Stimulated activated memory B cell treated with anti-CD40 and anti-IgM and Interleukin-4, amounts not matched to agents 10 μg/mL and 1 μg/mL and 100 μg/mL, for 72 hours (primary cell): ENCODE measurements at places on chromosomes 3 and 15.

DNA sequence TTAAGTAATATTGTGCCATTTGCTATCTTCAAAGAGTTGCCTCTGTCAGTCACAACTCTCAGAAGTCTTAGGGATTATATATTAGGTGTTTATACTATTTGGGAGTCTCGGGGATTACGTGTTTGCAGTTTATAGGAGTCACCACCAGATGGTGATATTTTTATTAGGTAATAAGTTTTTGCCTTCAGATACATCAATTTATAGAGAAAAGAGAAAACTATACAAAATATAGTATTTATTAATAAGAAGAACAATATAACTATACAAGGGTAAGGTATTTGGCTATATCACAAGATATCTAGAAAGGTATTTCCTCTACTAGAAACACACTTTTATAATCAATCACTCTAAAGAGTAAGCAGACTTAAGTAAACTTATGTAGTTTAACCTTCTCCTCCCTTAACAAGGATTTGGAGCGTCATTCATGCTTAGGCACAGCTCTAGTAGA is 10.7 kb upstream of the DHX36 start:
- no peaks in the 10 kb centered on the region for H3K36me3 ChIP-seq
- H3K27me3 ChIP-seq: peaks cover 9% of the 10 kb centered on the region
- ATAC-seq: no peak
- H3K4me1 ChIP-seq: no peaks in the 10 kb centered on the region
- H3K4me3 ChIP-seq: no peak overlapping the region

DNA sequence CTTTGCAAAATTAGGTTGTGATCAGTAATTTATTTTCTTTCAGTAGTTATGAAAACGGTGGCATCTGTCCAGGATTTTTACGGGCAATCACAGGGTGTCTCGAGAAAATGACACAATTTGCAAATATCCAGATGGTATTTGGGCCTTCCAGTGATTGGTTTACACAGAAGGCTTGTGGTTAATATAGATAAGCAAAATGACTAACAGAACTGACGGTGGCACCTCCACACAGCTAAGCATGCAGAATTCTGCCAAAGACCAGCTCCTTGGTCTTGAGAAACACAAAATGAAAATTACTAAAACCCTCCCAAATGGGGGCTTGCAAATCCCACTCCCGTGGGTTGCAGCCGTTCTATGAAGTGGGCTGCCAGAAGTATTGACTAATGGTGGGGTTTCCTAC is 5.5 kb downstream of the ARHGEF3 start:
- H3K4me3 ChIP-seq: no peak overlapping the region
- peak overlapping the region; percentile 8 for H3K27ac ChIP-seq
- H3K27me3 ChIP-seq: no peaks in the 10 kb centered on the region
- H3K36me3 ChIP-seq: peaks cover 6% of the 10 kb centered on the region
- H3K4me1 ChIP-seq: peaks cover 34% of the 10 kb centered on the region

- H3K4me3 ChIP-seq: no peak overlapping the region
- H3K27me3 ChIP-seq: no peaks in the 10 kb centered on the region
- ATAC-seq: no peak
Measured at GRCh38 chr3:110378481-110378880, 693.1 kb upstream of the NECTIN3 start.

DNA sequence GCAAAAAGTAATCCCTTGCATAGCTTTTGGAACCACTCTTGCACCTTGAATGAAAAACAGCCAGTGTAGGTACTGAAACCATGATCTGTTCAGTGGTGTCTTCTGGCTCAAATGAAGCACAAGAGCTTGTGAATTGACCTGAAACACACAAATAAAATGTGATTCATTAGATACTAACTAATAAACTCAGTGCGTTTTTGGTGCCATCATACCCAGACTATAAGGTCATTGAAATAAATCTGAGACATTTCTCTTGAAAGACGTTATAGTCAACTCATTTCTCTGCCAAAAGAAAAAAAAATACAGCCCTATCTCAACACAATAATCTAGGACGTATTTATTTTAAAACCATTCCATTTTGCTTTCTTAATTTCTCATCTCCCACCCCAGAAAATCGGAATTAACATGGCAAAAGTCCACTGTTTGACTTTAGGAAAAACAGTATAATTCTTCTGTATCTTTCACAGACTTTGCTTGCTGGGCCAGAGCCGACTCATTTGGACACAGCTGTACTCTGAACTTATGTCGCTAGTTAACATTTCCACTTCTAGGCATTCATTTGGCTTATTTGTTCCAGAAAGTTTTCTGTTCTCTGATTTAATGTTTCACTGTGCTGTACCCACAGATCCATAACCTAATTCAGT is 284.9 kb upstream of the TBL1XR1 start:
- H3K36me3 ChIP-seq: no peaks in the 10 kb centered on the region
- ATAC-seq: no peak

DNA sequence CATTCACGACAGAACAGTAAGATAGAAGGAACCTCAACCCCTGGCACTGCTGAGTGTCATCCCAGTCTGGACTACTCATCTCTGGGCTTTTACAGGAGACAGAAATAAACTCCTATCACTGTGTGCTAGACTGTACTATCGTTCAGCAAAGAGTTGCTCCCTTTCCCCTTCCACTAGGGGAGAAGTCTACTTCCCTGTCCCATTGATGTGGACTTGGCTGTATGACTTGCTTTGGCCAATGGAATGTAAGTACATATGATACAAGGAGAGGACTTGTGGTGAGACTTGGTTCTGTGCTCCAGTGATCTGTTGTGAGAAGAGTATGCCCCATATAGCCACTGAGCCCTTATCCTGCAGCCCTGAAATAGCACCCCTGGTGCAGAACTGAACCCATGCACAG is 5.3 kb upstream of the KIF7 start:
- H3K36me3 ChIP-seq: no peaks in the 10 kb centered on the region
- peaks cover 74% of the 10 kb centered on the region for H3K27me3 ChIP-seq
- H3K4me3 ChIP-seq: no peak overlapping the region
- peaks cover 4% of the 10 kb centered on the region for H3K4me1 ChIP-seq
- peak; percentile 43 for ATAC-seq

DNA sequence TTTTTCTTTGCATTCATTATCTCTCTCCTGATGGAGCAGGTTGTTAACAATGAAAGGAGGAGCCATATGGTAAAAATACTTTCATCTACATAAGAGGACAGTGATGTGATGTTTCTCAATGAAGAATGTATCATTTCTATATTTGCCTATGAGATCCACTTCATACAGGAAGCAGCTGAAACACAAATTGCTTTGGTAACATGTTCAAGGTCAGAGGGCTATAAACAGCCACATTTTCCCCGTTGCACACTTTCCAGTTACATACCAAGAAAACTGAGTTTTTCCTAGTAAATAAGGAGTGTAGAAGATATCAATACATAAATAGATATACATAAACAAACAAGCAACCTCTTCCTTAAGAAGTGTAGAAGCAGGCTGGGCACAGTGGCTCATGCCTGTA is 32.6 kb upstream of the GYG1 start:
- no peaks in the 10 kb centered on the region for H3K4me1 ChIP-seq
- H3K4me3 ChIP-seq: no peak overlapping the region
- H3K27me3 ChIP-seq: peaks cover 32% of the 10 kb centered on the region
- H3K36me3 ChIP-seq: no peaks in the 10 kb centered on the region
- H3K27ac ChIP-seq: no peak overlapping the region
- no peak for ATAC-seq

DNA sequence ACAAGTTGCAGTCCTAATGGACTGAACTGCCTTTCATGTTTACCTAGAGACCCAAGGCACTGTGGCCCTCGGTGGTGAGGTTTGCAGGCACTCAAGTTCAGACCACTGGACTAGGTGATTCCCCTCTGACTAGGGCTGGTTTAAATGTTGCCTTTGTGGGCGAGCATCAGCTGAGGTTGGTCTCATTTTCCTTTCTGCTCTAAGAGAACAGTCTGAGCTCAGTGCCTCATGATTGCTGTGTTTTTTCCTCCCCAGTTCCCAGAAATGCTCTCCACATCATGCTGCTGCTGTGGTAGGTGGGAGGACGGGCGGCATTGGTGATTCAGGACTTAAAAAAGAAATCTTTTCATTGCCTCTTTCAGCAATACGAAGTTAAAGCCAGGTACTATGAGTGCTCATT is 237.2 kb downstream of the MBNL1 start:
- peak; percentile 95 for ATAC-seq
- H3K27me3 ChIP-seq: no peaks in the 10 kb centered on the region
- H3K36me3 ChIP-seq: peaks cover 31% of the 10 kb centered on the region
- peaks cover 47% of the 10 kb centered on the region for H3K4me1 ChIP-seq

DNA sequence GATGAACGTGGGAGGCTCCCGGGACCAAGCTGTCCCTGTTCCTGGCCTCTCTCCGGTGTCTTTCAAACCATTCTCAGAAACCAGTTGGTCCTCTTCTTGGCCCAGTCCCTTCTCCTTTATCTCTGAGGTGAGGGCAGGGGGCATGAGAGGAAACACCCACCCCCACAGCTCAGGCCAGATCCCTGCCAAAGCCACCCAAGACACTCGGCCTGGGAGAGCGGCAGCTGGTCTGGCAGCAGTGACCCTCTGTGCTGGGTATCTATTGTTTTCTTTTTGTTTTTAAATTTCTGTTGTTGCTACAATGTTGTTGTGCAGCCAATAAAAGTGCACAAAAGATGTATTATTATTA is 27.3 kb downstream of the ACSBG1 start:
- no peak overlapping the region for H3K4me3 ChIP-seq
- H3K36me3 ChIP-seq: no peaks in the 10 kb centered on the region
- H3K27ac ChIP-seq: no peak overlapping the region
- H3K4me1 ChIP-seq: no peaks in the 10 kb centered on the region
- peaks cover 18% of the 10 kb centered on the region for H3K27me3 ChIP-seq
- no peak for ATAC-seq

DNA sequence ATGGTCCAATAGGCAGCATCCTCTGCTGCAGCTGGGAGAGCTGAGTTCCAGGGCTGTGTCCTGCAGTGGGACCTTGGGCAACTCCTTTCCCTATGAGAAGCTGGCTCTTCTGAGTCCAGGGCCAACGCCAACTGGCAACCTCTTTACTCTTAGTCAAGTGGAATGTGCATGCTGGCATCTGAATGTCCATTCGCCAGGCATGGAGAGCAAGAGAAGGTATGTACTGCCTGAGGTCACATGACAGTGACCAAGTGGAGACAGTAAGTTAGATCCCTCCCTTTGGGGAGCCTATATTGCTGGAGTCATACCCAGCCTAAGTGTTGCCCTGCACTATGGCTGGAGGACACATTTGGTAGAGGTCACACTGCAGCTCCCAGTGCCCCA is 12.1 kb downstream of the HEMK1 start:
- ATAC-seq: no peak
- H3K4me3 ChIP-seq: no peak overlapping the region
- peaks cover 10% of the 10 kb centered on the region for H3K4me1 ChIP-seq
- H3K27me3 ChIP-seq: no peaks in the 10 kb centered on the region

GRCh38 chr15:96273317-96274086 is 57.0 kb upstream of the NR2F2 start:
- no peaks in the 10 kb centered on the region for H3K27me3 ChIP-seq
- H3K36me3 ChIP-seq: no peaks in the 10 kb centered on the region
- no peak overlapping the region for H3K4me3 ChIP-seq
- H3K27ac ChIP-seq: no peak overlapping the region
- no peaks in the 10 kb centered on the region for H3K4me1 ChIP-seq

GRCh38 chr3:12273045-12273695 is 15.7 kb upstream of the PPARG start:
- peak; percentile 91 for ATAC-seq
- no peaks in the 10 kb centered on the region for H3K36me3 ChIP-seq
- no peak overlapping the region for H3K4me3 ChIP-seq

DNA sequence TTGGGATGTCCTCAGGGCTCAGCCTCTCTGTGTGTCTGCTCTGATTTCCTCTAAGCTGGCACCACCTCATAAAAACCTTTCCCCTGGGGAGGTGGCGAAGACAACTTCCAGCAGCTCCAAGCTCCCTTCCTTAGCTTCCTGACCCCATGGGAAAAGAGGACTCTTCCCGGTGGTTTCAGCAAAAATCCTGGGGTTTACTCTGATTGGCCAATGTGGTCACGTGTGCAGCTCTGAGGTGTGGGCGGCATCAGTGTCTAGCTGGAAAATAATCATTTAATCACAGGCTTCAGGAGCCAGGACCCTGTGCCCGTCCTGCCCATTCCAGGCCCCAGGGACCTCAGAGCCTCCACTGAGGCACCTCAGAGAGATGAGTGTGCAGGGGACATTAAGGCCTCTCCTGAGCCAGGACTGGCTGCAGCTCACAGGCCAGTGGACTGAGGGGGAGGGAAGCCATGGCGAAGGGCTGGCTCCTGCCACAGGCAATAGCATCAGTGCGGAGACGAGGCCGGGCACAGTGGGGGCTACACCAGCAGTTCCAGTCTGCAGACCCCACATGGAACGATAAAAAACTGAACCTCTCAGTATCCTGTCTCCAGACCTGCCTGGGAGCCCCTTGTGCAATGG is 104.1 kb downstream of the TPRA1 start:
- H3K36me3 ChIP-seq: no peaks in the 10 kb centered on the region
- no peak overlapping the region for H3K4me3 ChIP-seq
- H3K27me3 ChIP-seq: peaks cover 83% of the 10 kb centered on the region
- H3K4me1 ChIP-seq: no peaks in the 10 kb centered on the region

- H3K4me1 ChIP-seq: peaks cover 9% of the 10 kb centered on the region
- no peaks in the 10 kb centered on the region for H3K27me3 ChIP-seq
- H3K27ac ChIP-seq: peak overlapping the region; percentile 51
- no peak for ATAC-seq
Measured at GRCh38 chr15:70768257-70768883, 5.0 kb upstream of the UACA start.

- no peak overlapping the region for H3K27ac ChIP-seq
- H3K4me1 ChIP-seq: no peaks in the 10 kb centered on the region
- no peak for ATAC-seq
- H3K4me3 ChIP-seq: no peak overlapping the region
- H3K36me3 ChIP-seq: no peaks in the 10 kb centered on the region
Measured at GRCh38 chr15:81189583-81190283, 6.9 kb upstream of the IL16 start.

DNA sequence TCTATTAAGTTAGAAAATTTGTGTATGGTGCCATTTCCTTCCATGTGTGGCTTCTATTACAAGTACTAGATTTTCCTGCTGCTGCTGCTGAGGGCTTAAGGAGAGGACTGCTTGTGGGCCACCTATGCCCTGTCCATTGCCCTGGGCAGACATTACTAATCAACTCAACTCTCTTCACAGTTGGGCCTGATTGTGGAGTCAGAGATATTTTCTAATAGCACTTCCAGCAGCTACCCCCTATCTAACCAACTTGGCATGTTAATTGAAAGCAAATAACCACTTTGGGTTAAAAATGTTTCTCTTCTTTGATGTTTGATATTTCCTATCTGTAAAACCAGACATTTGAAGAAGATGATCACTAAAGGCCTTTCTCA is 242.0 kb downstream of the EDEM1 start:
- peak overlapping the region; percentile 42 for H3K27ac ChIP-seq
- H3K36me3 ChIP-seq: no peaks in the 10 kb centered on the region
- ATAC-seq: no peak
- no peaks in the 10 kb centered on the region for H3K27me3 ChIP-seq
- no peak overlapping the region for H3K4me3 ChIP-seq

GRCh38 chr3:178623666-178624255 is 87.5 kb downstream of the KCNMB2 start:
- H3K4me1 ChIP-seq: no peaks in the 10 kb centered on the region
- no peaks in the 10 kb centered on the region for H3K36me3 ChIP-seq
- H3K27ac ChIP-seq: no peak overlapping the region
